Fibroblast of skin of left biceps (primary cell): ENCODE measurements at places on chromosomes 7 and 10.
A peak's percentile ranks its signal among the peaks of the same experiment; 100 is the strongest.

DNA sequence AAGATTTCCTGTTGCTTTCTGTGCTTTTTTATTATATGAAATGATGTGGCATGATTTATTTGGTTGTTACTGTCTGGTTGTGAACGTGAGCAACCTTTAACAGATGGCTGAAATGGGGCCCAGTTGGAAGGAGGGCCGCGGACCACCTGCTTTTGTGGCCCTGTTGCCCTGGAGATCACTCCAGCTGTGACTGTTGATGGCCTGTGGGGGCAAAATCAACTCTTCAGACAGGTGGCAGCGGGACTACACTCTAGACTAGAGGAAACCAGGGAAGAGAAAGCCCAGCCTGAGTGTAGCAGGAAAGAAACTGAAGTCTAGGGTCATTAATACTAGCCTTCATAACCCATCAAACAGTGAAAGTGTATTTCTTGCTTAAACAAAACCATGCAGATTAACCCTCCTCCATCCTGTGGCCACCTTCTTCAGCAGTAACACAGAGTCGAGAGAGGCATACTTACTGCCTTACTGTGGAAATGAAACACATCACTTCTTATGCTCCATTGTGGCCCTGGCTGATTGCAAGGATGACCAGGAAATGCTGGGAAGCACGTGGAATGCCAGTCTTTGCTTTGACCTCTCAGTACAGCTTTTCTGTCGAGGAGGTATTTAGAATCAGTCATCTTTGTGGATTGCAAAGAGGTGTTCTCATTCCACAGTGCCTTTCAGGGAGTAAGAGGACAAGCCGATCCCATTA is 80.5 kb downstream of the CCNY start:
- DNase-seq: no peak

GRCh38 chr7:28200598-28200997 is 20.0 kb upstream of the JAZF1 start:
- no peak for DNase-seq

GRCh38 chr10:84715911-84716310 is 387.5 kb downstream of the CCSER2 start:
- DNase-seq: no peak

- no peak for DNase-seq
These were observed 515 bp downstream of the GSDME start for GRCh38 chr7:24756545-24757352.

- DNase-seq: no peak
These were observed 127.7 kb upstream of the AOAH start for GRCh38 chr7:36852017-36852416.

DNA sequence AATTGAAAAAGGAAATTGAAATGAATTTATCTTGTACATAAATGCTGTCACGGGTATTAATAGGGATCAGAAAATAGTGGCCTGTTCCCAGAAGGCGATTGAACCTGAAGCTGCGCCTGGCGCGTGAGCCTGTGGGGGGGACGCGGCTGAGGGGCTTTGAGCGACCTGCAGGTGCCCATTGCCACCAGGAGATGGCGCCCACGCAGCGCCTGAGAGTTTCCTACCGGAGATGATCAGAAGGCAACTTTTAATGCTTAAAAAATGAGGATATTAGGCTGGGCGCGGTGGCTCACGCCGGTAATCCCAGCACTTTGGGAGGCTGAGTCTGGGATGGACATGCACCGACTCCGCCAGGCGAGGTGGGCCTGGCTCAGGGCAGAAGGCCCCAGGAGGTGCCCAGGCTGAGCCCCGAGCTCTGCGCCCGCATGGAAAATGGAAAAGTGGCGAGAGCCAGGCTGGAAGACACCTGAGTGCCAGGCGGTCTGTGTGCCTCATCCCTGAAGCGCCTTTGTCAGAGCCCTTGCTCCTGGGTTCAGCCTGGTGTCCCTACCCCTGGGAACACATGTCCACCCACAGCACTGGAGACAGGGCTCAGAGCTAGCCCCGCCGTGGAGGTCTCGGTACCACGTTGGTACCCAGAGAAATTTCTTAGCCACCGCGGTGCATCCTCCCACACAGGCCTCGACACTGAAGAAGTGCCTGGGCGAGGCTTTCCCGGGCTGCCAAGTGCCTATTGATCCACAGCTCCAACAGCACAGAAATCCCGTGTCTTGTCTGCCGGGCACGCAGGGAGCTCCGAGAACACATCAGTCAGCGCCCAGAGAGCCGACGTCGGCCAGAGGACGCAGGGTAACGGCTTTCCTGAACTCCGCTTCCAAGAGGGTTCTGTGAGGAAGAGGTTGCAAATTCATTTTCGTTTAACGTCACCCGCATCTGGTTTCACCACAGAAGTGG is 117.4 kb downstream of the INPP5A start:
- DNase-seq: peak; percentile 10

GRCh38 chr10:13730306-13730652 is 143.5 kb downstream of the PRPF18 start:
- no peak for DNase-seq

- no peak for DNase-seq
These were observed 94.3 kb upstream of the AGBL3 start for GRCh38 chr7:134891696-134892678.

DNA sequence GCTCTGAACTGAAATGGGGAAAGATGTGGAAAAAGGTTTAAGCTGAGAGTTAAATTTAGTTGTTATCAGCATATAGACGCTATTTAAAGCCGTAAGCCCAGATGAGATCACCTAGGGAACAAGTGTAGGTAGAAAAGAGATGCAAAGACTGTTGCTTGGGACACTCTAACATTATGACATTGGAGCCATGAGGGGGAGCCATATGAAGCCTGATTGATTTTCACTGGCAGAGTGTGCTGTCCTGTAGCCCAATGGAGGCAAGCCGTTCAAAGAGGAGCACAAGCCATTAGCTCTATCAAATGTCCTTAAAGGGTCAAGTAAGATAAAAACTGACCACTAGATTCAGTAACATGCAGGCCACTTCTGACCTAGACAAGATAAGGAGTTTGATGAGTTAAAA is 223.3 kb downstream of the TWIST1 start:
- DNase-seq: no peak

DNA sequence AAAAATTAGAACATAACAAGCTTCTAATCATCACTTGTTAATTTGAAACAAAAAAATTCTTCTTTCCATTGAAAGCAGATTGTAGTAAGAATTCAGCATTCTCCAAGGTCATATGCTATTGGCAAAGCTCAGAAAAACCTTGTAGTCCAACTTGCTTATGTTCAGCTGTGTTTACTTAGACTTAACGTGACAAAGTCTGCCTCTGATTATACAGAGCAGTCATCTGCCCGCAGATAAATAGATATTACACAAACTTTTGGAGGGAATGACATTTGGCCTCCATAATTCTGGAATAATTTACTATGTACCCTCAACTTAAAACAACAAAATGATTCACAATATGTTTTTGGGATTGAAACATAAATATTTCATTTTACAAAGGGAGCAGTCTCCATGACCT is 45.8 kb downstream of the MKX start:
- peak; percentile 66 for DNase-seq

GRCh38 chr7:79185605-79186004 is 267.9 kb downstream of the MAGI2 start:
- no peak for DNase-seq

DNA sequence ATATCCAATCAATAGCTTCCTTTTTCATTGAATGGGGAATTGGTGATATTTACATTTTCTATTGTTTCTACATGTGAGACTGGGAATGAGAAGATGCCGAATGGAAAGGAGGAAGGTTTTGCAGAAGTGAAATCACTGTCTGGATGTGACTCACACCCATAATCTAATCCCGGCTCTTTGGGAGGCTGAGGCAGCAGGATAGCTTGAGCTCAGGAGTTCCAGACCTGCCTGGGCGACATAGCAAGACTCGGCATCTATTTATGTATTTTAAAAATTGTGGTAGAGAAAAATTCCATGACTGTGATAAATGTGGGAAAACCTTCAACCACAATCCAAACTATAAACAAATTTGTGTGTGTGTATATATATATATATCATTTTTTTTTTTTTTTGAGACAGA is 10.9 kb upstream of the FIS1 start:
- no peak for DNase-seq

GRCh38 chr7:87506246-87507180 is 31.0 kb upstream of the ABCB4 start:
- no peak for DNase-seq

GRCh38 chr10:102119417-102120141 is 589 bp downstream of the LDB1 start:
- DNase-seq: peak; percentile 64

DNA sequence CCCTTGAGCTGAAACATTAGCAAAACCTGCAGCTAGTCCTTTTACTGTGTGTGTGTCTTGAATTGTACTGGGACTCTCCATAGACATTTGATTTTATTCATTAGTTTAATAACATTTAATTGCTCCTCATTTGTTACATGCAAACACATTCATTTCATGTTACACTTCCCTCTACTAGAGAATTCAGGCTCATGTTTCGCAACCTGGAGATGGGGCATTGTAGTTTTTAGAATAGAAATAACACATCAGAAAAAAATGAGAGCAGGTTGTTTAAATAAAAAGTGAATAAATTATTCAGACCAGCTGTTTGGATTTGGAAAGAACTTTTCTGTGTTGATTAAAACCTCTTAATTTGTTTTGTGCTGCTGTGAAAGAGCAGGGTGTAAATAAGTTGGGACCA is 243.9 kb downstream of the ETV1 start:
- DNase-seq: no peak

- DNase-seq: no peak
These were observed 18.0 kb upstream of the FGL2 start for GRCh38 chr7:77217474-77218185.

DNA sequence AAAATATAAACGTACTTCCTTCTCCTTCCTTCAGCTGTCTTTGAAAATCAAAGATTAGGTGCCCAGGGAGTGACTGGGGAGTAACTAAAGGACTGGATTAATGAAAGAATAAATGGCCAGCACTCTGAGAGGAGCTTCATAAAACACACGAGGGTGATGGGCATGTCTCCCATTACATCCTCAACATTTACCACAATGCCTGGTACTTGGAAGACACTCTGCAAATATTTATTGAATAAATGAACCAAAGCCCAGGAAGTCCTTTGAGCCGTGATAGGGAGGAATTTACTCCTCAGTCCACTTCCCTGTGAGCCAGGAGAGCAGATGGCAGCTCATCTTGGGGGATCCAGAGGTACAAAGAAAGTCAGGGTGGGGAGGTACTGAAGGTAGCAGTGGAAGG is 96.3 kb downstream of the RAB11FIP2 start:
- DNase-seq: no peak
